Stimulated activated CD8-positive, alpha-beta memory T cell treated with anti-CD3 and anti-CD28 coated beads, Interleukin-7, amount 100 ng/mL, for 1 hour (primary cell): ENCODE measurements at places on chromosomes 4 and X.

DNA sequence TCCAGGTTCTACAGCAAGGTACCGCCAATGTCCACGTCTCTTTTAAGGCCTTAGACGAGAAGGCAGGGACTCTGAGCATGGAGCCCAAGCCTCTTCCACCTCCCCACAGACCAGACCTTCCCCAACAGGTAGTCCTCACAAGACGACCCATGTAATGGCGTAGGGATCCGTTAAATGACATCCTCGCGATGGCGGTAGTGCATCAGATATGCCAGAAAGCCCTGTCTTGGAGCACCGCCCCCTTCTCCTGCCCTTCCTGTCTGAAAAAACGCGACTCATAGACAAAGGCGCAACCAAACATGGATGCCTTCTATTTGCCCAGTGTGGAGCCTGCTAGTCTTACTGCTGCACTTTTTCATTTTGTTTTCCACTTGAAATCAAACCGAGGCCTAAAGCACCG is 185.4 kb downstream of the OR13H1 start:
- DNase-seq = no peak

DNA sequence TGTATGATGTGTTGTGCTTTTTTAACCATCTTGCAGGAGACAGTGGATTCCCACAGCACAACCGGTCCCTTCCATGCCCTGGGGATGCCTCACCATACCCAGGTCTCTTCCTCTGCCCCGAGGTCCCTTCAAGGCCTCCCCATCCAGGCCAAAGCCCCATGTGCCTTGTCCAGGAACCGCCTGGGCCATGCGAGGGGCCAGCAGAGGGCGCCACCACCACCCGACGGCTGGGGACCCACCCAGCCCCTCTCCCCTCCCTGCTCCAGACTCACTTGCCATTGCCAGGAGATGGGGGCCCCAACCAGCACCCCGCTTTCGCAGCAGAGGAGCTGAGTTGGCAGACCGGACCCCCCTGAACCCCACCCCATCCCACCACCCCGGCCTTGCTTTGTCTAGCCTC is 485.5 kb downstream of the TRAM1L1 start:
- DNase-seq = no peak

- no peak for DNase-seq
Measured at GRCh38 chr4:61427099-61427817, 227.1 kb downstream of the ADGRL3 start.

- no peak for DNase-seq
Measured at GRCh38 chrX:11419102-11419501, 125.9 kb downstream of the AMELX start.

DNA sequence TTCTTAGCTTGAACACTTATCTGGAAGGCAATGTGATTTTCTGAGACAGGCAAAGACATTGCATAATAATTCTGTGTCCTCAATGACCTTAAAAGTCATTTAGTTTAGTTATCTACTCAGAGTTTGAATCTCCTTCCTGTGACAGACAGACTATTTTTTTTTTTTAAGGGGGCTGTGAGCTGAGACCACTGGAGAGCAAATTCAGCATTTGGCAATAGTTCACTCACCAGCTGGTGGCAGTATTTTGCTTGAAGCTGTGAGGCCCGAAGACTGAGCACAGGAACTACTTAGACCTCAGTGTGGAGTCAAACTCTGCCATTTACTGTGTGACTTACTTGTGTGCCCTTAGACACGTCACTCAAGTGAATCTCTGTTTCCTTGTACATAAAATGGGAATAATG is 22.9 kb upstream of the CPE start:
- DNase-seq = no peak
